Osteocyte (in vitro differentiated cells): ENCODE measurements at places on chromosomes 6 and 20.

GRCh38 chr20:62734881-62735280 lies 26.2 kb downstream of the NTSR1 start:
- DNase-seq: no peak

GRCh38 chr20:62845416-62846160 lies 16.0 kb downstream of the TCFL5 start:
- no peak for DNase-seq

DNA sequence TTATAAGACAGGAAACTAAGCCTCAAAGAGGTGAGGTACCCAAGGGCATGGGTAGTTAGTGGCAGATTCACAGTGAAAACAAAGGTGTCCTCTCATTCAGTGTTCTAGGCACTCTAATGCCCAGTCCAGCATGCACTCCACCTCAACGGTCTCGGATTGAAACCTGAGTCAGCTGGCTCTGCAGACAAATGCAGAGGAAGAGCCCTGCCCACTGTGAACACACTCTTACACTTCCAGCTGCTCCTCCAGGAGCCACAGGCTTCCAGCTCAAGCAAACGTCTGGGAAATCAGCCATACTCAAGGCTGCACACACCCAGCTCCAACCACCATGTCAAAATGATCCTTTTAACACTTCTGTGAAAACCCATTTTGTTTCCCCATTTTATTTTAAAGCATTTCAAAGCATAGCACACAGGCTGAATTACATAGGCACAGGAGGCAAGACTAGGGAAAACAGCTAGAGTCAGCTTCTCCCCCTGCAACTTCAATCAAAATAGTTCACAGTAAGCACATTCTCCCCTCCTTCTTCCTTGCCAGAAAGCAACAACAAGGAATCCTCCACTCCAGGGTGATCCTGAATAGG lies 3.0 kb upstream of the IL17A start:
- no peak for DNase-seq

DNA sequence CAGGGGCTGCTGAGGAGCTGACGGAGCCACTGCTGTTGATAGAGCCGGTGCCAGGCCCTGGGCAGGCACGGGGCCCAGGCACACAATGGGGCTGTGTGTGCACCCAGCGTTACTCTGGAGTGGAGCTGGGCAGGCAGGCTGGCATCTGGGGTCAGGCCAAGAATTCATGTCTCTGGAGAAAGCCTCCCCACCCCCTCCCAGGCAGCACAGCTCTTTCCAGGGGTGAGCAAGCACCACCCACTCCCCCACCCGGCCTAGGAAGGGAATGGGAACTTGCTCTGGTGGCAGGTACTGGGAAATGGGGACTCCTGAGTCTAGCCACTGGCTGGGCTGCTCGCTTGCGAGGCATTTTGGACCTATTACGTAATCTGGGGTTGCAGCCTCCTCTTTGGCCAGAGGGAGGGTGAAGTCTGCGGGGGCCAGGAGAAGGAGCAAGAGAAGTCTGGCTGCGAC lies 22.7 kb downstream of the TFEB start:
- no peak for DNase-seq

DNA sequence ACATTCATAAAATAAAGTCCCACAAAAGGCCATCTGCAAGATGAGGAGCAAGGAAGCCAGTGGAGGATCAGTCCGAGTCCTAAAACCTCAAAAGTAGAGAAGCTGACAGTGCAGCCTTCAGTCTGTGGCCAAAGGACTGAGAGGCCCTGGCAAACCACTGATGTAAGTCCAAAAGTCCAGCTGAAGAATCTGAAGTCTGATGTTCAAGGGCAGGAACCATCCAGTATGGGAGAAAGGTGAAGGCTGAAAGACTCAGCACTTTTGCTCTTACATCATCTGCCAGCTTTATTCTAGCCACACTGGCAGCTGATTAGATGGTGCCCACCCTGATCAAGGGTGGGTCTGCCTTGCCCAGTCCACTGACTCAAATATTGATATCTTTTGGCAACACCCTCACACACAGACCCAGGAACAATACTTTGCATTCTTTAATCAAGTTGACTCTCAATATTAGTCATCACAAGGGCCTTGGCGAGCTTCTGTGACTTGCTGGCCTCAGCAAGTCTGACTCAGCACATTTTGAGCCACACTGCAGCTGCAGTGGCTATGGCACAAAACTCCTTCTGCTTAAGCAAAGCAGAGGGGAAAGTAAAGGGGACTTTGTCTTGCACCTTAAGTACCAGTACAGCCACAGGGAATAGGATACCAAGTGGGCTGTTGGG lies 1370.3 kb upstream of the CITED2 start:
- DNase-seq: no peak

DNA sequence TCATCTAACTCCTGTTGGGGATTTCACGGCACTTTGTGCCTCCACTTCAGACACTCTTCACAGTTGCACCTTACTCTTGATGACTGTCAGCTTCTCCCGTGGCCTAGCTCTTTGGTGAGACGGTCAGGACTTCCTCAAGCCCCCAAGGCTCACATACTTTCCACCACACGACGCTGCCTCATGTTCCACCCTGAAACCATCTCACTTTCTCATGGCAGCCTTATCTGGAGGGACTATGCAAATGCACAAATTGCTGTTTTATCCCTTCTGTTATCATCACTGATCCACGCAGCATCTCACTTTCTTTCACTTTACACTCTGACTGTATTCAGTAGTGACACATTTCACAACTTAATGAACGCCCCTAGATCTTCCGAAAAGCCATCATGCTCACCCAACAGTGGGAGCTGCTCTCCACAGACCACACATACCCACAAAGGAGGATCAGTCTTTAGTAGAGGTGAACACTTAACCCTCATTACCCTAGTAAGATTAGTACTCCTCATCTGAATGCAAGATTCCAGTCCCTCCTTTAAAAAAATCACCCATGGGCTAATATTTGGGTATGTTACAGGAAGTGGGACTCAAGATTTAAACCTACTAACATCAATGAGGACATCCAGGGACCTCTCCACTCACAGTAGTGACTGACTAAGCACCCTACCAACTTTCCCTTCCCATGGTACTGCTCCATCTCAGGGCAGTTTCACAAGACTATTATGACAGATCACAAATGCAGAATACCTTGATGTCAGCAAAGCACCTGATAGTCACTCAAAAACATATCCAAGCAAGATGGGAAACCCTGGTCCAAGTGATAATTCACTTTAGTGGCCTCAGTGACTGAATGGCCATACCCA lies 35.4 kb downstream of the FYN start:
- DNase-seq: no peak

GRCh38 chr6:135493218-135493961 lies 4.2 kb downstream of the AHI1 start:
- DNase-seq: no peak

DNA sequence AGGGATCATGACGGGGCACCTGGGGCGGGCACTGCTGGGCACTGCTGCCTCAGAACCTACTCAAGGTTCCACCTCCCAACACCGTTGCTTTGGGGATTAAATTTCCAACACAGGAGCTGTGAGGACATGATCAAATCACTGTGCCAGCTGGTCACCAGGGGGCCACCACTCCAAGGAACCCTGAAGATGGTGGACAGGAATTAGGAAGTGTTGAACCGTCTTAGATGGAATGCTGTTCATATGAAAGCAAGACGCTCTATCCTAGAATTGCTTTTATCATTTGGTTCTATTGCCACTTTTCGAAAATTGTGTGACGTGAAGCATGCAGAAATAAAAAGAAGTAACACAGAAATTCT lies 140.3 kb downstream of the DLL1 start:
- DNase-seq: no peak

DNA sequence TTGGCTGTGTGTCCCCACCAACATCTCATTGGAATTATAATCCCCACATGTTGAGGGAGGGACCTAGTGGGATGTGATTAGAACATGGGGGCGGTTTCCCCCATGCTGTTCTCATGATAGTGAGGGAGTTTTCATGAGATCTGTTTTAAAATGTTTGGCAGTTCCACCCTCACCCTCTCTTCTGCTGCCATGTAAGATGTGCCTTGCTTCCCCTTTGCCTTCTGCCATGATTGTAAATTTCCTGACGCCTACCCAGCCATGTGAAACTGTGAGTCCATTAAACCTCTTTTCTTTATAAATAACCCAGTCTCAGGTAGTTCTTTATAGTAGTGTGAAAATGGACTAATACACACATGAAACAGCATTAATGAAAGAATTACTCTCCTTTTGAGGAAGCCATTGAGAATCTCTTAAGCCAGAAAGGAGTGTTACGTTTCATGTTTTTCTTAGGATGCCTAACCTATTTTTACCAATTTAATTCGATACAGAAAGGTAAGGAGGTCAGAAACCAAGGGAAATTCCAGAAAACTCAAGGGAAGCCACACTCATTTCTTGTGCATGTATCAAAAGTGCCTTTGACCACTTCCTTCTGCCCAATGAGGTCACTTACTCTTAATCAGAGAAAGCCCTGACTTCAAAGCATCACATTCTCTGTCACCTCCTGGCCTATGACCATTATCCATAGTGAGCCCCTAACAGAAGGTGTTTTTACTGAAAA lies 24.7 kb upstream of the HINT3 start:
- no peak for DNase-seq

GRCh38 chr6:148347441-148348054 lies 4.9 kb downstream of the SASH1 start:
- no peak for DNase-seq

- DNase-seq: peak; percentile 88
Measured at GRCh38 chr6:10316373-10316721, 98.5 kb downstream of the TFAP2A start.

GRCh38 chr6:69064226-69064625 lies 429.1 kb downstream of the ADGRB3 start:
- DNase-seq: no peak

- DNase-seq: no peak
Measured at GRCh38 chr6:83517500-83517899, 5.2 kb downstream of the PRSS35 start.

GRCh38 chr20:10179574-10180298 lies 38.9 kb upstream of the SNAP25 start:
- DNase-seq: no peak

DNA sequence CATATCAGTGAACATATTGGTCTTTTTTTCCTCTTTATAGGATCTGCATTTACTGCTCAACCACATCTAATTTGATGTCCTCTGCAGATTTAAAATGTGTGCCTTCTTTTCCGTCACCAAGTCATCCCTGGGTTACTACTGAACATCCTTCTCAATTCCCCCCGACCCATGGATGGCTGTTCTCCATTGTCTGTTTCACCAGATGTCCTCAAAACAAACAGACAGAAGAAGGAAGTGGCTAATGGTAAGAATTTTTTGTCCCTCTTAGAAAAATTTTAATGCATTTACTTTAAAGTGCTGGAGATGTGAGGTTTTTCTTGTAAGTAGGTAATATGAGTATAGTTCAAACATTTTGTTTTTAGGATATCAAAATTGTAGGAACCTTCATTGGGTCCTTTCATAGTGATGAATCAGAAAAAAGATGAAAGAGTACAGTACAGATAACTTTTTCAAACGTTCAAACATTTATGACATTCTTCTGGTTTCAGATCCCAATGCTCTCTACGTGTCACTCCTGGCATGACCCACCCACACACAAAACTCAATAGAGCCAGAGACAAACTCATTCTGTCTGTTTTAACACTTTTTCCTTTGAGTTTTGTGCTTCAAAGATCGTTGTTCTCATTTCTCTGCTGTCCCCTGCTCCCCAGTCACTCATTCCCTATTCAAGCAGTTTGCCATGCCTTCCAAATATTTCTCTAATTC lies 276.4 kb downstream of the PRL start:
- DNase-seq: no peak

GRCh38 chr6:87068795-87069194 lies 26.1 kb downstream of the CGA start:
- DNase-seq: no peak

- no peak for DNase-seq
Measured at GRCh38 chr6:137914530-137915193, 47.6 kb downstream of the TNFAIP3 start.

DNA sequence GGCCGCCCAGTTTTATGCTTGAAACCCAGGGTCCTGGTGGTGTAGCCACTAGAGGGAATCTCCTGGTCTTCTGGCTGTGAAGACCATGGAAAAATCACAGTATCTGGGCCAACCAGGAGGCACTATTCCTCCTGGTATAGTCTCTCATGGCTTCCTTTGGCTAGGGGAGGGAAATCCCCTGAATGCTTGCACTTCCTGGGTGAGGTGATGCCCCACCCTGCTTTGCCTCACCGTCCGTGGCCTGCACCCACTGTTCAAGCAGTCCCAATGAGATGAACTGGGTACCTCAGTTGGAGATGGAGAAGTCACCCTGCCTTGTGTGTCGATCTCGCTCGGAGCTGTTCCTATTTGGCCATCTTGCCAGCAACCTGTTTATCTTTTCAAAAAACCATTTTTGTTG lies 10.1 kb upstream of the ZNF337 start:
- DNase-seq: no peak

GRCh38 chr6:46175446-46175845 lies 4.7 kb upstream of the ENPP5 start:
- DNase-seq: no peak

- DNase-seq: no peak
Measured at GRCh38 chr6:30730601-30731435, 10.7 kb downstream of the TUBB start.

DNA sequence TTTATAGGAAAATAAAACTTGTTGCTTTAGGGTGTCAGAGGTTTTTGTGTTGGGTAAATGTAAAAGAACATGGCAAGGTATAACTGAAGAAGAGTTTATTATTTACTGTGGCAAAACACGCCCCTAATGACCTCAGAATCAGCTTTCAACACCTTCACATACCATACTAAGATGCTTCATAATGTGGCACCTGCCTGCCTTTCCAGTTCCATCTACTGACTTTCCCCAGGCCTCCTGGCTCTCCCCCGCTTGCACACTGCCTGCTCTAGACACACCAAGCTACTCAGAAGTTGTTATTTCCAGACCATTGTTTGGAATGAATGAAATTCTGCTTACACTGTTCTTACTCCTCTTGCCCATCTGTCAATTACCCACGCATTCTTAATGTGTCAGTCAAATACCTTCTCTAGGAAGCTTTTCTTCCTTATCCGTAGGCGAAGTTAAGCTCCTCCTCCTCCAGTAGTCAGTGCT lies 1.8 kb downstream of the TIAM2 start:
- no peak for DNase-seq

DNA sequence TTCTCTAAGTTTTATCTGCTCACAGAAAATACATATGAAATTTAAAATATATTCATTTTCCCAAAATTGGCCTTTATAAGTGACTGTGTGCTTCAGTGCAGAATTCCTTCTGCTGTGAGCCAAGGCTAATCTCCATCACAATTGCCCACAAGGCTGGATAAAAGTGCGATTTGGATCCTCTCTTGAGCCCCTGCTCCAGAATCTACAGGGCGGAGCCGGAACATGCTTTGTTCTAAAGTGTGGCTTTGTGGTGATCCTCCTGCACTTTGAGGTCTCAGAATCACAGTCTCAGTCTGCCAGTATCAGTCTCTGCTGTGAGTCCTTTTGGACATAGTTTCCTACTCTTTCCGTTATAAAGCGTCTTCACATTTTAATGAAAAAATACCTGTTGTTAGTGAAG lies 28.9 kb downstream of the SMOC2 start:
- DNase-seq: no peak

- no peak for DNase-seq
Measured at GRCh38 chr6:6584310-6585002, 4.1 kb upstream of the LY86 start.

GRCh38 chr6:28980137-28980851 lies 24.8 kb downstream of the ZNF311 start:
- no peak for DNase-seq

GRCh38 chr6:37251211-37251780 lies 6.3 kb upstream of the TBC1D22B start:
- no peak for DNase-seq

- DNase-seq: no peak
Measured at GRCh38 chr6:75563032-75563431, 38.6 kb upstream of the SENP6 start.

GRCh38 chr6:32580593-32580992 lies 9.1 kb downstream of the HLA-DRB1 start:
- no peak for DNase-seq
